ENCODE measurements at places on chromosomes 2 and 18.

- no peak for DNase-seq
These were observed 90.0 kb upstream of the PPP1CB start for GRCh38 chr2:28661589-28662001.

DNA sequence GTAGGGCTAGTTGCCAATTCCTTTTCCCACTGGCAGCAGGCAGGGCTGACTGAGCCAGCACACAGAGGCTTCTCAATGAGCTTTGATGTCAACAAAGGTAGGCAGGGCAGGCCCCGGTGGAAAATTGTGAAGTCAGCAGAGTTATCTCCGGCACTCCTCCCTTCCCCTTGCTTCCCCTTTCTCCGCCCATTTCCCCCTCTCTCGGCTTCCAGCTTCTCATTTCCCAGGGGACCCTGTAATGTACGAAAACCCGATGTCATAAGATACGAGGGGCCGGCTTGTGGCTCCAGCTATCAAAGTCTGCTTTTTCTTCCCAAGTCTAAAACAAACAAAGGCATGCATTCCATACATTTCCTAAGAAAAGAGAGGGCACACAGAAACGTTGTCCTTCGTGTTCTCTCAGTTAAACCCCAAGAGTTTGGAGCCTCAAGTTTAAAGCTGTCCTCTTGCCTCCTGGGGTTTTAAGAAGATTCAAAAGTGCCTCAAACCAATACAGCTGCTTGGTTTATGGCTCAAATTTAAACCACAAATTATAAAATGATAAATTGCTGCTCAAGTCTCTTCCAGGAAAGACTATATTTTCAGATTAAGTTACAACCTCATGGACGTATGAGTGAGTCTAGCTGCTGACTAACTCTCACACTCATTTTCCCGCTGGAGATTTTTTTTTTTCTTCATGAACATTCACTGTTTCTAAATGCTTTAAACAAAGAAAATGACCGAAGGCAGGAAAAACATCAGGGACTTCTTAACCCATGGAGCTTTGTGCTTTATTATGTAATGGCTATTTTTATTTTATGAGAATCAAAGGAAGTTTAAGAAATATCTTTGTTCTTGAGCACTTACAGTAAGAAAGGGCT, 27.2 kb upstream of the EML4 start:
- DNase-seq: no peak

DNA sequence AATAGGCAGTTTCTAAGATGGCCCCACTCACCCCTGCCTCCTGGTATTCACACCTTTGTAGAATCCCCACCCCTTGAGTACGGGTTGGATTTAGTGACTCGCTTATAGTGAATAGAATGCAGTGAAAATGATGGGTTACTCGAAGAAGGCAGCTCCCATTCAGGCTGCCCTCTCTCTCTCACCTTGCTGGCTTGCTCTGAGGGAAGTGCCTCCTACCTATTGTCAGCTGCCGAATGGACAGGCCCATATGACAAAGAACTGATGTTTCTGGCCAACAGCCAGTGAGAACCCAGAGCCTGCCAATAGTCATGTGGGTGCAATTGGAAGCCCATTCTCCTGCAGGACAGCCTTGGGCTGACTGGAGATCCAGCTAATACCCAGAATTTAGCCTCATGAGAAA, 22.1 kb upstream of the RNF103 start:
- no peak for DNase-seq

DNA sequence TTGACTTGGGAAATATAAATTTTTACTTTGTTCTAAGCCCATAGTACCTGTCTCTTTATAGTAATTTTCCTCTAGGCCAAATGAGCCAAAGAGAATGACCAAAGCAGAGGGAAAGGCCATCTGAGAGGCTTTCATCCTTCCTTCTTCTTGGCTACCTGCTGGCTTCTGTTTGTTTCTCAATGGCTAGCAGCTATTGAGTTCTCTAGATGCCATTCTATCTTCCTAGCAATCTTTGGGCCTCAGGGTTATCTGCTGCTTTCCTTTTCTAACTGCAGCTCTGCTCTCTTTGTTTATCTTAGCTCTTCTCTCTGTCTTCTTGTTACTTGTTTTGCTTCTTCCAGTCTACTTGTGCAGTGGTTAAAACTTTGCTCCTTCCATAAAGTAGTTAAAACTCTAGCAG, 601.1 kb upstream of the NRXN1 start:
- DNase-seq: no peak

- DNase-seq: no peak
These were observed 289.6 kb downstream of the CDH2 start for GRCh38 chr18:27887287-27887686.

- no peak for DNase-seq
These were observed 503 bp downstream of the ZNF513 start for GRCh38 chr2:27379836-27380625.

- DNase-seq: no peak
These were observed 54.7 kb upstream of the MBOAT2 start for GRCh38 chr2:9057939-9058761.

DNA sequence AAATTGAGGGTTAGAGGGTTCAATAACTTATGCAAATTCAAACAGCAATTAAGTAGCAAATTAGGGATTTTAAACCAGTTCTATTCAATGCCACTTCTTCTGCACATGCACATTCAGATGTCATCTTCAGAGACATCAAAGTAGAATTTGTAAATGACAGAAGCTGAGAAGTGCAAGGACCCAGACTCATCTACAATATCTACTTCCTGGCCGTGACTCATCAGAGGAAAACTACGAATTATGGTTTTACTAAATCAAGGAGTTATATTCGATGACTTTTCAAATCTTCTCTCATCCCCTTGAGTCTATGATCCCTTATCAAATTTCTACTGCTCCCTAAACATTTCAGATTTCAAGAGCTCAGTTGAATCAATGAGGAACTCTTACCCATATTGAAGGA, 20.0 kb upstream of the STAT4 start:
- DNase-seq: no peak

DNA sequence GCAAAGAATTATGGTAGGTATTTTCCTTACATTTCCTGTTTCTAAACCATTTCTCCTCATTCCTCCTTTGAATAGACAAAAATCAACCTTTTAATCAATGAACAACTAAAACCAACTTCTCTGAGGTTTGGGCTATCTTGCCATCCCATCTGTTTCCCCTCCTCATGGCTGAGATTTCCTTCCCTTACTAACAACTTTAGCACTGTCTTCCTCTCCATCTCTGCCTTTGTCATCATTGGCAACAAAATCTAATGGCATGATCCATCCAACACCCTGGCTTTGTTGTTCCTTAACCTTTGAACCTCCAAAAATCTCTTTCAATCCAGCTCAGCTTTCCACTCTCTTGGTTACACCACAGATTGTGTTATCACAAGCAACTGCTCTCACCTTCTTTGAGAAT, 95.3 kb upstream of the FAM136A start:
- no peak for DNase-seq

GRCh38 chr2:8827729-8828128, 9.7 kb downstream of the KIDINS220 start:
- DNase-seq: no peak

DNA sequence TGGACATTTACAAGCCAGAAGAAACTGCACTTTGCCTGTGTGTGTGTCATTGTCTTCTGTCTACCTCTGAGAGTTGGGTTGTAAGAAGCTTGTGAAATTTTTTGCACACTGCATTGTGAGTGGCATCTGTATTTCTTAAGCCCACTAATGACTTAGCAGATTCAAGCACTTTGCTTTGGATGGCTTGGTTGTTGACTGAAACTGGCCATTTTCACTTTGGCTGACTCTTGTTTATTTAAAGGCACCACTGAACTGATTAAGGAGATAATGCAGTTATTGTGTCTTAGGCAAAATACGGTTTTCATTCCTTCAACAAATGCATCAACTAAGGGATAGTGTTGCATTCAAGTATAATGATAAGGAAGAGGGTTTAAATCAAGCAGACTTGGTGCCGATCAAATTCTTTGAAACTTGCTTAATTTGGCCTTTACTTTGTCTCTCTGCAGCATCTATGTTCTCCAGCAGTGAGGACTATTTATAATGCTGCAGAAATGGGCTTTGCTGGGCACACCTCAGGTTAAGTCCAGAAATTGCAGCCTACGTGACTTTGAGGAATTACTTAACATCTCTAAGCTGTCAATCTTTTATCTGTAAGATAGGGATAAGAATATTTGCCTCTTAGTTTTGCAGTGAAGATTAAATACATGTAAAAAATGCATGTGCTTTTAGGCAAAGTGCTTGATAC, 142.0 kb downstream of the CCDC85A start:
- DNase-seq: no peak

GRCh38 chr2:142989273-142990204, 112.1 kb downstream of the KYNU start:
- no peak for DNase-seq

Data from stimulated activated CD8-positive, alpha-beta memory T cell treated with anti-CD3 and anti-CD28 coated beads, Interleukin-4, amount 100 ng/mL, for 1 hour (primary cell).